Cardiac muscle cell (in vitro differentiated cells and primary cell): ENCODE measurements at places on chromosomes 3 and 15. TPM values are rescaled to one million over a fixed set of nuclear protein-coding genes. Genes with fewer than 3 reads are reported as not detected.

The GPR149 gene
- not detected in 2 replicates for total RNA-seq

The CATSPER2 gene
- total RNA-seq, result 2.5 and 3.8 TPM in 2 replicates

The LIPC gene
- not detected in 2 replicates for total RNA-seq

- no peaks in the 10 kb centered on the region for H3K36me3 ChIP-seq
- H3K27me3 ChIP-seq, result no peaks in the 10 kb centered on the region
- no peak for DNase-seq
- no peak overlapping the region for H3K4me3 ChIP-seq
- no peaks in the 10 kb centered on the region for H3K4me1 ChIP-seq
- no peak overlapping the region for H3K27ac ChIP-seq
Measured at GRCh38 chr3:184067573-184068055, 14.8 kb downstream of the HTR3C start.

DNA sequence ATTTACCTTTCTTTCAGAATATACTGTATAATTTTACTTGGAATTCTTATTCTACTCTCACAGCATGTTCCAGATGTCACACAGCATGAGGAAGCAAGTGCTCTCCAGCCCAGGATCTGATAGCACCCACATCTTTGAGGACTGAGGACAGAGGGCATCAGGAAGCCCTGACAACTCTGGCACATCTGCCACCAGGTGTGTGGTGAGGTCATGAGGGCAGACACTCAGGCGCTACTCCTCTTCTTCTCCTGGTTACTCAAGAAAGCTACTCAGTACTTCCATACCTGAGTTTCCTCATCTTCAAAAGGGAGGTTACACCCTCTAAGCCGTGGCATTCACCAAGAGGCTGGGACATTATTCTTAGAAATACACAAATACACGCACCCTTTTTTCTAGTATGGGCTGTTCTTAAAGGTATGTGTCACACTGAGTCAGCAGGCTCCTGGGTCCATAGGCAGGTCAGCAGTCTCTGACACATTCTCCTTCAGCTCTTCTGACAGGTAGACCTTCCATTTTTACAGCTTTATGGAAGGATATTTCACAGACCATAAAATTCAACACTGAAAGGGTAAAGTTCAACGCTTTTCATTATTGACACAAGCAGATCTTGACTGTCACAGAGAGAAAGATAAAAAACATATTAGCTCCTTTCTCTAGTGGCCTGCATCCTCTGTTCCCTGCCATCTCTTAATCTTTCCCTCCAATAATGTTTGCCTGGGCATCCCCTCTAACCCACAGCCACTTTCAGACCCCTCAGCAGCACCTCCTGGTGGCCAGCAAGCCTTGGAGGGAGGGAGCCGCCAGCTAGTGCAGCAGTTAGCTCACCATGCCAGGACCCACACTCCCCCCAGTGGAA lies 103.2 kb upstream of the TJP1 start:
- H3K27ac ChIP-seq, result peak overlapping the region; percentile 97
- no peaks in the 10 kb centered on the region for H3K27me3 ChIP-seq
- H3K4me3 ChIP-seq, result no peak overlapping the region
- no peaks in the 10 kb centered on the region for H3K36me3 ChIP-seq
- peaks cover 23% of the 10 kb centered on the region for H3K4me1 ChIP-seq
- peak; percentile 91 for DNase-seq

DNA sequence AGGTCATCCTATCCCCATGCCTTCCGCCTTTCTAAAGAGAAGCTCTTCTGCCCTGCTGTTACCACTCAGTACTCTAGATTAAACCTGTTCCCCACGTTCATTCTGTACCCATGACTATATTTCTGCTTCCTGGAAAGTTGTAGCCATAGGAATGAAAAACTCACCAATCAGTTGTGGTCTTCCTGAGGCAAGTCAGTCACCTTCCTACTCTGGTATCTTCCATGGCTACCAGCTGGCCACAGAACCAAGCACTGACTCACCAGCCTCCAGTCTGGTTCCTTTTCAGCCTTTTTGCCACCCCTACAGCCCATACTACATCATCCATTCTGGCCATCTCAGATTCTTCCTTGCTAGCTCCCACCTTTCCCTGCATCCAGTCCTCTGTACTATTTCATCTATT lies 46.4 kb downstream of the TMEM44 start:
- H3K36me3 ChIP-seq, result no peaks in the 10 kb centered on the region
- no peaks in the 10 kb centered on the region for H3K4me1 ChIP-seq
- no peak overlapping the region for H3K4me3 ChIP-seq
- no peak for DNase-seq

GRCh38 chr15:58287891-58288290 lies 143.9 kb upstream of the LIPC start:
- DNase-seq, result no peak
- H3K27ac ChIP-seq, result no peak overlapping the region
- no peak overlapping the region for H3K4me3 ChIP-seq
- H3K4me1 ChIP-seq, result no peaks in the 10 kb centered on the region

DNA sequence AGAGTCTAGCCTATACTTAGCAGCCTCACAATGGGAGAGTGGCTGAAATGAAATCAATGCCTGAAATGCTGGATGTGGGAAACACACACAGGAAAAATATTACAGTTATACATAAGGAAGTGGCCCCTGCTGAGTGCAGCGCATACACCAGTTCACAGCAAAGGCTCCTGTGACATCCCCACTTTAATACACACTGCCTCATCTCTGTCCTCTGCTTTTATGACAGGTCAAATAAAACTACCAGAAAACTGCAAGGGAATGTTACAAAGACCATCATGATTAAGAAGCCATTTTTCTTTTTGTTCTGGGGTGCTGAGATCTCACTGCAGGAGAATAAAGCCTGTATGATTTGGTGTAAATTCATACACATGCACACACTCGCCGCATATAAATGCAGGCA lies 214.3 kb downstream of the ARRDC4 start:
- no peak overlapping the region for H3K4me3 ChIP-seq
- no peaks in the 10 kb centered on the region for H3K27me3 ChIP-seq
- H3K36me3 ChIP-seq, result no peaks in the 10 kb centered on the region
- no peak for DNase-seq

GRCh38 chr15:55555089-55555488 lies 33.1 kb downstream of the PYGO1 start:
- no peaks in the 10 kb centered on the region for H3K36me3 ChIP-seq
- H3K4me1 ChIP-seq, result no peaks in the 10 kb centered on the region
- H3K4me3 ChIP-seq, result no peak overlapping the region
- no peak overlapping the region for H3K27ac ChIP-seq
- H3K27me3 ChIP-seq, result no peaks in the 10 kb centered on the region

DNA sequence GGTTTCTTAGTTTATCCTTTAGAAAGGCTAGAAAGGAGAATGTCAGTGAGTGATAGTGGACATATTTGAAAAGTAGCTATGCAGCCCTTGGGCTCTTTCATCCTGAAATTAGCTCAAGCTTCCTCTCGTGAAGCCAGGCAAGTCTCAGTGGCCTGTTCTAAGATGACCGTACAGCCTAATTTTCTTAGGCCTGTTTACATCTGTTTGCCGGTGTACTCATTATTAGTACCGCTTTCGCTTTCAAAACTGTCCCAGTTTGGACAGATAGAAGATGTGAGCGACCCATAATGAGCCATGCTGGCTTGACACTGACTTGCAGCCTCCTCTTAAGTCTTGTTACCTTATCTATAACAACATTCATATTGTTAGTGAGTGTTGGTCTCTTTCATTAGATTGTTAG lies 5.7 kb upstream of the ARL14 start:
- no peak overlapping the region for H3K27ac ChIP-seq
- no peaks in the 10 kb centered on the region for H3K36me3 ChIP-seq
- no peak overlapping the region for H3K4me3 ChIP-seq
- no peaks in the 10 kb centered on the region for H3K4me1 ChIP-seq
- no peaks in the 10 kb centered on the region for H3K27me3 ChIP-seq

DNA sequence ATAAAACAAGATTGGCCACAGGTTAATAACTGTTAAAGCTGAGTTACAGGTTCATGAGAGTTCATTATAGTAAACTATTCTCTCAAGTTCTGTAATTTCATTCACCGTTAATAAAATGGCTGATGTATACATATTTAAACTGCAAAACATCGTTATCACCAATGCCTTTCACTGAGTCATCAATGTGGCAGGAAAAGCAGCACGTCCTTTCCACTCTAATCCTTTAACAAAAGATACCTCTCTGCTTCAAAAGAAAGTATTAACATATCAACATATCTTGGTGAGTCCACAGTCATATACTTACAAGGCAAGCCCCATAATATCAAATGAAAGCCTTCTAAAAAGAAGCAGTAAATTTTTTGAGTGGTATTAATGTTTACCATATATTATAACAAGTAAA lies 54.5 kb downstream of the UACA start:
- H3K4me3 ChIP-seq, result no peak overlapping the region
- H3K27ac ChIP-seq, result peak overlapping the region; percentile 16
- H3K27me3 ChIP-seq, result no peaks in the 10 kb centered on the region

DNA sequence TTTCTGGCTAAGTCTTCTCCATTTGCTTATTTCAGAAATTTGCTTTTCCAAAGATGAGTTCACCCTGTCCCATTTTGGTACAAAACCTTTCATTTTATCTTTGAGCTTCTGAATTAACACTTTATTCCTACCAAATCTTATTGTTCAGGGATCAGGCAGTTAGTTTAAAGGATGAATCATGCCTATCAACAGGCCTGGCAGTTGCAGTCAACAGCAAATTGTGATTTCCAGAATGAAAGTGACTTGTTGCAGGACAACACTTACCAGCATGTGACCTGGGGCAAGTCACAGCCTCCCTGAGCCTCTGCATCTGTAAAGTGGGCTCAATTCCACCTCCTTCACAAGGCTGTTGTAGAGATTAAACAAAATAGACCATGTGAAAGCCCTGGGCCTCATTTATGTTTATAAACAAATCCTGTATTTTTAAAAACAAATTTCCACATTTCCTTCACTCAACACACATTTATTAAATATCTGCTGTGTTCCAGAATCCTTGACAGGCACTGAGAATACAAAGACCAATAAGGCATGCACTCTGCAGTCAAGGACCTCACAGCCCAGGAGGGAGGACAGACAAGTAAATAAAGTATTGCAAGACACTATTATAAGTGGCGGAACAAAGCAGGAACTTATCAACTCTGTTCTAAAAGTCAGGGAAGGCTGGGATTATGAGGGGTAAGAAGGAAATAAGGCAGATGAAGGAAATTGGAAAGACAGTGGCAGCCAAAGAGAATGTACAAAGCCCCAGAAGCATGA lies 359.1 kb upstream of the IL12A start:
- H3K4me3 ChIP-seq, result no peak overlapping the region
- peaks cover 4% of the 10 kb centered on the region for H3K4me1 ChIP-seq
- no peak overlapping the region for H3K27ac ChIP-seq
- DNase-seq, result no peak

GRCh38 chr3:85384372-85384771 lies 425.6 kb downstream of the CADM2 start:
- no peaks in the 10 kb centered on the region for H3K4me1 ChIP-seq
- H3K4me3 ChIP-seq, result no peak overlapping the region
- H3K27me3 ChIP-seq, result no peaks in the 10 kb centered on the region
- no peak overlapping the region for H3K27ac ChIP-seq
- no peak for DNase-seq

GRCh38 chr3:108818404-108818803 lies 4.2 kb upstream of the TRAT1 start:
- H3K4me3 ChIP-seq, result no peak overlapping the region
- H3K4me1 ChIP-seq, result no peaks in the 10 kb centered on the region
- H3K27me3 ChIP-seq, result no peaks in the 10 kb centered on the region
- peak; percentile 6 for DNase-seq

DNA sequence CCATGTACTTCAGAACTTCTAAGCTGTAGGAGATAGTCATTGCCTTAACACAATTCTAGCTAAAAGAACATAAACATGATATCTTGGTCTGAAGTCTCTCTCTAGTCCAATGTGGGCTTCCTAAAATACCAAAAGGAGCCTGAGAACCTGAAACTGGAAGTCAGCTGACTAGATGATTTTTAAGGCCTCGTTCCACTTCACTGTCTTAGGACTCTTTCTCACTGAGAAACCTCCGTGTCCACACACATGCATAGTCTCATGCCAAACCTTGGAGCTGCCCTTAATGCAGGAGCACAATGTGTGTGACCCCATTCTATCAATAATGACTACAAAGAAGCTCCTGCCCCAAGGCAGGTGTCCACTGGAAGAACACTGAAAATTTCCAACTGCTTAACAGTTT lies 87.7 kb downstream of the ETFA start:
- no peak overlapping the region for H3K4me3 ChIP-seq
- H3K27me3 ChIP-seq, result no peaks in the 10 kb centered on the region
- no peak for DNase-seq
- no peaks in the 10 kb centered on the region for H3K36me3 ChIP-seq
- H3K4me1 ChIP-seq, result no peaks in the 10 kb centered on the region
- H3K27ac ChIP-seq, result no peak overlapping the region

- H3K27ac ChIP-seq, result no peak overlapping the region
- peaks cover under 1% of the 10 kb centered on the region for H3K4me1 ChIP-seq
- no peak overlapping the region for H3K4me3 ChIP-seq
- H3K27me3 ChIP-seq, result no peaks in the 10 kb centered on the region
- DNase-seq, result peak; percentile 64
Measured at GRCh38 chr3:82281205-82281604, 519.8 kb upstream of the GBE1 start.

- H3K27me3 ChIP-seq, result no peaks in the 10 kb centered on the region
- H3K27ac ChIP-seq, result no peak overlapping the region
- H3K4me1 ChIP-seq, result peaks cover 4% of the 10 kb centered on the region
- DNase-seq, result peak; percentile 14
Measured at GRCh38 chr3:154842536-154842935, 237.6 kb upstream of the MME start.

GRCh38 chr3:175495331-175495730 lies 636.2 kb downstream of the NAALADL2 start:
- no peaks in the 10 kb centered on the region for H3K36me3 ChIP-seq
- DNase-seq, result no peak
- no peak overlapping the region for H3K4me3 ChIP-seq

GRCh38 chr3:11385891-11386290 lies 113.7 kb downstream of the ATG7 start:
- no peak overlapping the region for H3K4me3 ChIP-seq
- H3K27ac ChIP-seq, result no peak overlapping the region
- H3K4me1 ChIP-seq, result peaks cover 17% of the 10 kb centered on the region
- no peaks in the 10 kb centered on the region for H3K36me3 ChIP-seq
- no peaks in the 10 kb centered on the region for H3K27me3 ChIP-seq

- H3K27ac ChIP-seq, result no peak overlapping the region
- no peaks in the 10 kb centered on the region for H3K27me3 ChIP-seq
- H3K4me3 ChIP-seq, result no peak overlapping the region
- H3K36me3 ChIP-seq, result no peaks in the 10 kb centered on the region
- no peak for DNase-seq
- H3K4me1 ChIP-seq, result no peaks in the 10 kb centered on the region
Measured at GRCh38 chr3:31431321-31431720, 101.4 kb upstream of the STT3B start.

- no peaks in the 10 kb centered on the region for H3K36me3 ChIP-seq
- H3K27me3 ChIP-seq, result peaks cover under 1% of the 10 kb centered on the region
- H3K4me3 ChIP-seq, result no peak overlapping the region
- no peaks in the 10 kb centered on the region for H3K4me1 ChIP-seq
- peak; percentile 19 for DNase-seq
Measured at GRCh38 chr15:25852661-25853524, 10.2 kb downstream of the ATP10A start.

- H3K27me3 ChIP-seq, result no peaks in the 10 kb centered on the region
- no peak overlapping the region for H3K27ac ChIP-seq
- DNase-seq, result no peak
- peaks cover 33% of the 10 kb centered on the region for H3K4me1 ChIP-seq
Measured at GRCh38 chr3:69842789-69843188, 103.5 kb downstream of the MITF start.
